ENCODE measurements at places on chromosomes 7 and 10.

DNA sequence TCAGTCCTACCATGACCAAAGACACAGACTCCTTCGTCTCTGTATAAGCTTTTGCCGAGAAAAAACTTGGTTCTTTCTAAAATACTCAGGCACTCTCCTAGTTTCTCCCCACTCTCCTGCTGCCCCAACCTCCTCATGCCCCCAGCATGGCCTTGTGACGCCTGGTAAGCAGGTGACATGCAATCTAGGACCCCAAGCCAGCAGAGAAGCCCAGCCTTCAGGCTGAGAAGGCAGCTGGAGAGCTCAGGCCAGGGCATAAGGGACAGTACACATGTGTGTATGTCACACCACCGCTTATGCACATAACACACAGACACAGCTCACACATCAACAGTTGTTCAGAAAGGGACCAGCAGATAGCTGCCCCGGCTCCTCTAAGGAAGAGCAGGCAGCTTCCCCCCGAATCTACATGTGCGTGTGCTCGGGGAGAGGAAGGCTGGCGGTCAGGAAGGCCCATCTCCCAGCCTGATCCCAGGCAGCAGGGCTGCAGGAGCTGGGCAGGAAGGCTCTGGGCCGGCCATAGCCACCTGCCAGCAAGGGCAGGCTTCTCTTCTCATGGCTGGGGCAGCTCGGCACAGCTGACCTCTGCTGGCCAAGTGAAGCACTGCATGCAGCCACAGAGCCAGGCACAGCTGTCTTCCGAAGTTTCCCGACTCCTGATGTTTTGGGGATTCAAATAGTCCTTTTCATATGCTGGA, 8.5 kb downstream of the DDX56 start:
- no peak for DNase-seq

- no peak for DNase-seq
Measured at GRCh38 chr10:129717816-129718547, 246.1 kb downstream of the EBF3 start.

- DNase-seq, result no peak
Measured at GRCh38 chr7:135165862-135166261, 4.6 kb downstream of the CYREN start.

DNA sequence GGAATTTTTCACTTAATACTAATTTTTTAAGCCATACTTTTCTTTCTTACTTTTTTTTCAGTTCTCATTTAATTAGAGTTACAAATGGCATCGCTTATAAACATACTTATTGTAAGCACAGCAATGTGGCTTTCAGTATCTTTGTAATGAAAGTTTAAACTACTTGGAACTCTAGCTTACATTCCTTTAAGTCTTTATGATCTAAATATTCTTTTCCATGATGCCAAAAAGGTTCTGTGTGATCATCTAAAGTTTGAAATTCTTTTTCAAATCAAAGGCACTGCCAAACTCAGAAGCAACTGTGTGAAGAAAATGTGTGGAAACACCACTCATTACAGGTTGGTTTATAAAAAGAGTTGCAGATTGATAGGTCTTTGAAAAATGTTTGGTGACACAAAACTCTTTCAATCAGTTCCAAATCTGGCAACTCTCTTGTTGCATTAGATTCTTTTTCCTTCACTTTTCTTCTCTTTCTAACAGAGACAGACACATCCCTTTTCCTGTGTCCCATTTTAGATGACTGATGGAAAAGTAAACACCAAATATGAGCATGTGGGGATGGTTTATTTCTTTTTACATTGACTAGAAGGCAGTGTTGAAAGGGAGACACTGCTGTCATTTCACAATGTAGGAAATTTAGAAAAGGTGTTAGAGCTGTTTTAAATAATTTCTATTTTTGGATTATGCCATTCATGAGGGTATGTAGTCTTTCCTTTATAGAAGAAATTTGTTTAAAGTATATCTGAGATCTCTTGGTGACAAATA, 392.3 kb downstream of the SUGCT start:
- DNase-seq, result no peak

GRCh38 chr7:41027428-41028115, 675.3 kb downstream of the INHBA start:
- DNase-seq, result no peak

DNA sequence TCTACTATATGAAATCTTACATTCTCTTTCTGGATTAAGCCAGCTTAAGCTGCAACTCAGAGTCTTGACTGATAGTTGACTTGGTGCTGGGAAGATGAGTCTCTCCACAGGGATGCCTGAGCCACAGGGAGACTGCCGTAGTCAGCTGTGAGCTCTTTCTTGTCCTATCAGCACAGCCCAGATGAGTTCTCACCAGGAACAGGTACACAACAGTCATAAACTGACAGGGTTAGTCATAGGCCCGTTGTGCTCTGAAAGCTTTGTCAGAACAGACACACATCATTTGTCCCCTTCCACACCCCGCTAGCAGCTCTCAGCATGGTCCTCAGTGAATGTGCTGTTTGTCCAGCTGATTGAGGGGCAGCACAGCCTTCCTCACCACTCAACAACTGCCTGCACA, 221.6 kb downstream of the RPS24 start:
- no peak for DNase-seq

- no peak for DNase-seq
Measured at GRCh38 chr10:16314259-16314658, 122.6 kb upstream of the PTER start.

GRCh38 chr10:104501864-104502579, 139.1 kb upstream of the SORCS3 start:
- DNase-seq, result no peak

DNA sequence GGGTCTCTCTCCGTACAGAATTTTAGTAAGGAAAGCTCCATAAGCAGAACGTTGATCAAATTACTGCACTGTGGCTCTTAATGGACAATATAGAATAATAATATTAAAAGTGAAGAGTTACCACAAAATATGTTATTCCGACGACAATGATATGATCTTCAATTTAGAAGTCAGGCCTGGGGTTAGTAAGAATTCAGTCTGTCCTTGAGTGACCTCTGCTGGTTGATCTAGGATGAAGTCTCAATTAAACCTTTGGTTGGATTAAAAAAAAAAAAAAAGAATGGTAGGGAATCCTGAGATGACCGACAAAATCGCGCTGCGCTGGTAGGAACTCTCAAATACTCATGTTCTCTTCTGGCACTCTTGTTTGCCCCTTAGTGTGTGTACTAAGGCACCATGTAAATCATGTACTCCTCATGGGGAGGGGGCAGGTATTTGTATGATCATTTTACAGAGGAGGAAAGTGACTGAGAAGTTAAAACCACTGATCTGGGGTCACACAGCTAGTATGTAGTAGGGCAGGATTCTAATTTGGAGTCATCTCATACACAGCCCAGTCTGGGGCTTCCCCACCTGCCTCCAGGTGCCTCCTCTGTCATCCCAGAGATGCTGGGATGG, 161.3 kb upstream of the NPVF start:
- DNase-seq, result peak; percentile 62

DNA sequence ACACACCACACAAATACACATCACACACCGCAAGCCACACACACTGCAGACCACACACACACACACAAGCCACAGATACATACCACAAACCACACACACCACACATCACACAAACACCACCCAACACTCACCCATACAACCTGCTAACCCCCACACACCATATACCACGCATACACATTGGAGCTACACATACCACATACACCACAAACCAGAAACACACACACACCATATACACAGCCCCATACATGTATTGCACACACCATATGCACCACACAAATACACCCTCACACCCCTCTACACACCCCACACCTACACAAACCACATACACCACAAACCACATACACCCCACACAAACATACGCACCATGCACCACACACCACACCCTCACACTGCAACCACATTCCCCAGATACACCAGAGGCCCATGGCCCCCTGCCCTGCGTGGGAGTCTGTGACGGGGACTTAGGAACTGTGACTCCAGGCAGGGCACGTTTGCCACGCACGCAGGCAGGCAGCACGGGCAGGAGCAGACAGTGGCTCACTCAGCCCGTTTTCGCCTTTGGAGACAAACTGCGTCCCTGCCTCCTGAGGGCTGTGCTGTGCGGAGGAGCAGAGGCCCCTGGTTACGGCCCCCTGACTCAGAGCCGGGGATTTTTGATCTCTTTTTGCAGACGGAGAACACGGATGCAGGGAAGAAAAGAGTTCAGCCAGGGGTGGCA, 52.6 kb downstream of the TMEM209 start:
- DNase-seq, result no peak

- no peak for DNase-seq
Measured at GRCh38 chr10:102678842-102679289, 34.6 kb downstream of the TRIM8 start.

GRCh38 chr7:45589061-45589460, 14.9 kb downstream of the ADCY1 start:
- no peak for DNase-seq

- no peak for DNase-seq
Measured at GRCh38 chr7:47291461-47292081, 290.3 kb downstream of the TNS3 start.

- no peak for DNase-seq
Measured at GRCh38 chr7:131562941-131563340, 6.5 kb upstream of the PODXL start.

- peak; percentile 74 for DNase-seq
Measured at GRCh38 chr7:74006451-74007241, 21.3 kb upstream of the ELN start.

DNA sequence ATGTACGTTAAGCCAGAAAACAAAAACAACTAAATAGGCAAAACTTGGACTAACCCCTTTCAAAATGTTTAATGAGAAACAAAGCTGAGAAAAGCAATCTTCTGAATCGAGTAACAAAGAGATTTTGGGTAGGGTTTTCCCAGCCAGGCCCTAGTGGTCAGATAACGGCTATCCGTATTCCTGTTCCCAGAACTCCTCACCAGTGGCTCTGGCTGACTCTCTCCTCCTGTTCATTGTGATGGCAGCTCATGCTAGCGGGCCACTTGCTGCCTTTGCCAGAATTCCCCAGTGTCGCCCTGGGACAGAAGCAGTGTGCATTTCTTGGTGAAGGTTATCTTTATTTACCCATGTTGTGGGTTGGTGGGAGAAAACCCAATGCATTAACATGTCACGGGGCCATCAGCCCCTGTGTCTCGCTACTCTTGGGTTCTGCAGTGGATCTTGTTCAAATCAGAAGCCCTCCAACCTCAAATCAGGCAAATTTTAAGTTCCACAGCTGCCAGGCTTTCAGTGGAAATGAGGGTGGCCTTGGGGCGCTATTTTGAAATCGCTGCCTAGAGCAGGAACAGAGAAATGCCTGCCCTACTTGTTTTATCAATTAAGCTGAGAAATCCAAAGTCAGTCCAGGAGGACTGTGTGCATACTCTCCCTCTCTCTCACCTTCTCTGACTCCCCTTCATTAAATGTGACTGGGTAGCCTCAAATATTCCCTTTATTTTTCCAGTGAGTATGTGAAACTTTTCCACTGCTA, 164.5 kb upstream of the NPVF start:
- DNase-seq, result no peak

DNA sequence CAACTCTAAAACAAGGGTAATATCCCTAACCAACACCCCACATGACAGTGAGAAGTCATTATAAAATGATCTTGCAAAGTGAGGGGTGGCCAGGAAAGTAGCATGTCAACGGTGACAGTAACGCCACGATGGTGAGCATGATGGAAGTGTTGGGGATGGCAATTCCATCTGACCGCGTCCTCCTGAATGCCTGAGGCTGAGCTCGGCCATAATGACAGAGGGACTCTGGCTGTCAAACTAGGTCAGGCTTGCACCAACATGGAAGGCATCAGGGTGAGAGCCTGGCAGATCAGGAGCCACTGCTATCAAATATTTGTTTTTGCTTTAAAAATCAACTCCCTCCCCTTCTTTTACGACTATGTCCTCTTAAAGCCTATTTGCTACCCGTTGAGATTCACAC, 55.7 kb upstream of the EFCAB10 start:
- no peak for DNase-seq

DNA sequence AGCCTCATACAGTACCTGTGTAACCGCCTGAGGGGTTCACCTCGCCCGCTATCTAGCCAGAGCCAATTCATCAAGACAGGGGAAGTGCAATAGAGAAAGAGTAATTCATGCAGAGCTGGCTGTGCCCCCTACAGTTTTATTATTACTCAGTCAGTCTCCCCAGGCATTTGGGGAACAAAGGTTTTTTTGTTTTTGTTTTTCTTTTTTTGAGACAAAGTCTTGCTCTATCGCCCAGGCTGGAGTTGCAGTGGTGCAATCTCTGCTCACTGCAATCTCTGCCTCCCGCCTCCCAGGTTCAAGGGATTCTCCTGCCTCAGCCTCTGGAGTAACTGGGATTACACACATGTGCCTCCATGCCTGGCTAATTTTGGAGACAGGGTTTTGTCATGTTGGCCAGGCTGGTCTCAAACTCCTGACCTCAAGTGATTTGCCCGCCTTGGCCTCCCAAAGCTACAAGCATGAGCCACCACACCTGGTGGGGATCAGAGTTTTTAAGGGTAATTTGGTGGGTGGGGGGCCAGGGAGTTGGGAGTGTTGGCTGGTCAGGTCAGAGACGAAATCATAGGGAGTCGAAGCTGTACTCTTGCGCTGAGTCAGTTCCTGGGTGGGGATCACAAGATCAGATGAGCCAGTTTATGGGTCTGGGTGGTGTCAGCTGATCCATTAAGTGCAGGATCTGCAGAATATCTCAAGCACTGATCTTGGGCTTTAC, 116.5 kb downstream of the MARCHF5 start:
- DNase-seq, result no peak

DNA sequence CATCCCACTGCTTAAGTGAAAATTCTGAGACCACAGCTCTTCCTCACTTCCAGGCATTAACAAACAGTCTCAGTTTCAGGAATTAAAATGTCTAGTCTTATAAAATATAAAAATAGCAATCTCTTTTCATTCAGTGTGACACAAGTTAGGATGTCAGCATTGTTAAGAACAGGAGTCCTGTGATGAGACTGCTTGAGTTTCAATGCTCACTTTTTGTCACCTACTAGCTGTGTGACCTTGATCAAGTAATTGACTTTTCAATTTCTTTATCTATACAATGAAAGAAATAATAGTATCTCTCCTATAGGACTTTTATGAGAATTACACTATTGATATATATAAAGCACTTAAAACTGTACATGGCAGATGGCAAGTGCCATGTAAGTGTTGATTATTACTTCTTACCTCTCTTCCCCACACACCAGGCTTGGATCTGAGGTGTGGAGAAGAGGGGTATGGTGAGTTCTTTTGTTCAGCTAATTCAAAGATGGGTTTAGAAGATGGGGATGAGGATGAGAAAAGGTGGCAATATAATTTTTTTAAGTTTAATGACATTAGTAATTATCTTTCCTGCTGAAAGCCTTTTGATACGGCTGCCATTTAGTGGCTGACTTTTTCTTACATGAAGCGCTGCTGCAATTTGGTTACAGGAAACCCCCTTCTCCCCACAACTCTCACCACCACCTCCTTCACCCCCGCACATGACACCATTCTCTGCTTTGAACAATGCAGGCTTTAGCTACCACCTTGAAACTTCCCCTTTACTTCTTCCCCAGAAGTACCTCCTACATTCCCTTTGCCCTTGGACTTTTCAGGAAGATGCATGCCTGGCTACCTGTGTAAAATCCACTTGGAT, 20.8 kb upstream of the HYAL4 start:
- DNase-seq, result no peak
